ENCODE measurements at places on chromosomes 7 and 10.

DNA sequence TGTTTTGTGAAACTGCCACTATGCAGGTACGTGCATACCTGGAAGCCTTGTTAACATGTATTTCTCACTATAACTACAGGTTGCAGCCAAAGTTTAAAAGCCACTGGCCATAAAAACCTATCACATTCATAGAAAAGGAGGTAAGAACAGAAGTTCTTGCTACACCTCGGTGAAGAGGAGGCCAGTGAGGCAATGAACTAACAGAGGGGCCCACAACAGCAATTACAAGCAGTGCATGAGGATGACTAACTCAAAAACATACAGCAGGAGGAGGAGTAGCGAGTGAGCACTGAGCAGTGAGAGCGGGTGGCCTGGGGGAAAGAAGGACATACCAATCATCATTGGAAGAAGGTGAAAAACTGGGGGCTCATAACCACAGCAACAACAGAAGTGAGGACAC, 51.6 kb downstream of the NUDCD3 start:
- DNase-seq = no peak

- DNase-seq = no peak
These were observed 928.0 kb upstream of the POT1 start for GRCh38 chr7:125857606-125858005.

DNA sequence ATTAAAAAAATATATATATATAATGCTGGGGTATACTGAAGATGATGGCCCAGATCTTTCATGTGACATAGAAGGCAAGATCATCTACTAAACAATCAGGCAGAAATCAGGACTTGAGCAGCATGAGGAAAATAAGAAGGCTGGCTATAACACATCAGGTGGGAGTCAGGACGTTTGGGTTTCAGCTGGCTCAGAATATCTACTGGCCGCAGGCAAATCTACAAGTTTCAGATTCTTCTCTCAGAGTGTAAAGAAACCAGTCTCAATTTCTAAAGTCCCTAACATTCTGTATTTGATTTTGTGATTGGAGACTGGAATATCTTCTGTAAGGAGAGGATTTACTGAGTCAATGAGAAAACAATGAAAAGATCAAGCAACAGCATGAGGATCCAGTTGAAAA, 37.7 kb upstream of the FAM3C start:
- no peak for DNase-seq

DNA sequence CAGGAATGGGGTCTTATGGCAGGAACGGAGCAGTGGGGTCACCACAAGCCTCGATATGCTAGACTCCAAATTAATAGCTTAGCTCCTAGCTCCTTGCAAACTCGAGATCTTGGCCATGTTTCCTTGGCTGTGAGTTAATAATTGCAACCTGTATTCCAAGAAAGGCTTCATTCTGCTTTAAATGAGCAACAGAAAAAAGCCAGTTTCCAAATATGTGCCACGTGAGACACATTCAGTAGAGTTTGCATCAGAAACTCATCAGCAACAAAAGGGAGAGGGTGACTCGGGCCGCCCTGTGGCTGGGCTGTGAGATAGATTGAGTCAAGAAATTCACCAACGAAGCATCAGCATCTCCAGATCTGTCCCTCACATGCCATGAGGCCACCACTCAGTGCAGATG, 112.0 kb downstream of the NPTX2 start:
- no peak for DNase-seq

- peak; percentile 100 for DNase-seq
These were observed at the start of gene PDIA4 for GRCh38 chr7:149028346-149029109. Gene PDIA4 (minus strand): TSS chr7:149028505. CDS start chr7:149028408, 97 bp downstream.

- no peak for DNase-seq
These were observed 90.1 kb downstream of the RTKN2 start for GRCh38 chr10:62178568-62178967.

- DNase-seq = no peak
These were observed 171.1 kb downstream of the TCF7L2 start for GRCh38 chr10:113121153-113121552.

- DNase-seq = no peak
These were observed 6.1 kb downstream of the COPG2 start for GRCh38 chr7:130662426-130662825.

- no peak for DNase-seq
These were observed 104.9 kb downstream of the CDK14 start for GRCh38 chr7:90701021-90701420.

- DNase-seq = no peak
These were observed 131.6 kb downstream of the NRBF2 start for GRCh38 chr10:63264617-63265221.

- no peak for DNase-seq
These were observed 162.1 kb downstream of the NRG3 start for GRCh38 chr10:82037076-82037475.
